ENCODE measurements at places on chromosomes 4 and X.

GRCh38 chrX:109716431-109717028 is 16.5 kb downstream of the ACSL4 start:
- DNase-seq = no peak

DNA sequence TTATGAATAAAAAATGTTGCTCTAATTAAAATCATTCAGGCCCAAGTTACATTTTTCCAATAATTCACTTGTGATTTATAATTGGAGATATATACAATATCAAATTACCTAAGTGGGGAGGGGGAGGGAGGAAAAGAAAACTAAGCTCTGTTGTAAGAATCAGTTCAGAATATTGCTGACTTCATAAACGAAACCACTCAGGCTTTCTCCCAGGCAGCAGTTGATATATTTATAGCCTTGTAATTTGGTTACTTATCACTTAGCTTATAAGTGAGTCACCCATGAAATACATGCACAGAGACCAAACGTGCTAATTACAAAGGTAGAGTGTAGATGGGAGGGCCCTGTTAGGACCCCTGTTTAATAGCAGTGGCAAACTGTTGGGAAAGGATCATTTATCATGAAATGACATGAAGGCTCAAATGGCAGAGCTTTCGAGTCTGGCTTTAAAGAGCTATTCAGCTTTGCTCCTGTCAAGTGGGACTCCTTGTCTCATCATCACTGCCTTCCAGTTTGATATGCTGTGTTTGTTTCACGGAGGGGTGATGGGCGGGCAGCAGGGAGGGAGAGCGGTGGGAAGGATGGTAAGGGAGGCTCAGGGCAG is 105.6 kb upstream of the PGRMC2 start:
- DNase-seq = no peak

GRCh38 chrX:30489323-30489722 is 88.2 kb downstream of the TASL start:
- no peak for DNase-seq

- no peak for DNase-seq
Observed at GRCh38 chr4:34139346-34139745, 2105.0 kb downstream of the ARAP2 start.

- DNase-seq = no peak
Observed at GRCh38 chr4:56086073-56086541, 137.4 kb downstream of the CEP135 start.

DNA sequence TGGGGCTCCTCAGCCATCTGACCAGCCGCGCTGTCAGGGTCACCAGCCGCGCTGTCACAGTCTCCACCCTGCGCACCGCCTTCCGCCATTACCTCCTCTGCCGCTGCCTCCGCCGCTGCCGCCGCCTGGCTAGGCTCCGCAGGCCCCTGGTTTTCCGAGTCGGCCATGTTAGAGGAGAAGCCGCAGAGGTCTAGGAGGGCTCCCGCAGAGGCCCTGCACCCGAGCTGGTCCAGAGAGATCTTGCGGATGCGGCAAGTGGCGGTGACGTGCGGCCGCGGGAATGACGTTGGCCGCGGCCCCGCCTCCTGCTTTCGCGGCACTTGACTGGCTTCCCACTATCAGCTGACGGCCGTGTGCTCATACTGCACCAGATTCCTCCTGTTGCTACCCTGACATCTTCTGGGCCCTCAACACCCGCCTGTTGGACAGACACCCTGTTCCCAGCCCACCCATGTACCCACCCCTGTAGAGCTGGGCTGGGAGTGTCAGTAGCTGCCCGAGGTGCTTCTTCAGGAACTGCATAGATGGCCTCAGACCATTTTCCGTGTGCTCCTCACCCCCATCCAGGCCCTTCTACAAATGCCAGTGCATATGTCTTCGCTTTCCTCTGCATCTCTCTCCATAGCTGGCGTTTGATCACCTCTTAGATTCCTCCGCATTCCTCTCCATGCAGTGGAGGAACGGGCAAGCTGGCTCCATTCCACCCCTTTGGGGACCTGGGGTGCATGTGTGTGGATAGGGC is at the start of gene NAP1L5:
NAP1L5 (minus strand) TSS at position 242 of the 742 bp plus-strand sequence; CDS start at position 167, 75 bp downstream.
- peak; percentile 81 for DNase-seq

GRCh38 chr4:15774020-15774420 is 4.1 kb upstream of the CD38 start:
- DNase-seq = no peak

DNA sequence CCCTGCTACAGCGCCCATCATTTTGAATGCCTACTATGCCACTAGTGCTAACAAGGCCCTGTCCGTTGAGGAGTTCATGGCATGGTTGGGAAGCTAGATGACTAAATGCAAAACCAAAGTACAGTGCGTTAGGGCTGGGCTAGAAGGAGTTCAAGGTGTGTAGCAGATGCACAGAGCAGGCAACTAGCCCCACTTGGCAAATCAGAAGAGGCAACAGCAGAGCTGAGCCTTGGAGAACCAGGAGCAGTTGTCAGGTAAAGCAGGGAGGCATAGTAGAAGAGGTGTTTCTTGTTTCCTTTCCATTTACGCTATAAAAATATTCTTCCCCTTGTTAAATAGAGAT is 146.6 kb upstream of the CPEB2 start:
- no peak for DNase-seq

DNA sequence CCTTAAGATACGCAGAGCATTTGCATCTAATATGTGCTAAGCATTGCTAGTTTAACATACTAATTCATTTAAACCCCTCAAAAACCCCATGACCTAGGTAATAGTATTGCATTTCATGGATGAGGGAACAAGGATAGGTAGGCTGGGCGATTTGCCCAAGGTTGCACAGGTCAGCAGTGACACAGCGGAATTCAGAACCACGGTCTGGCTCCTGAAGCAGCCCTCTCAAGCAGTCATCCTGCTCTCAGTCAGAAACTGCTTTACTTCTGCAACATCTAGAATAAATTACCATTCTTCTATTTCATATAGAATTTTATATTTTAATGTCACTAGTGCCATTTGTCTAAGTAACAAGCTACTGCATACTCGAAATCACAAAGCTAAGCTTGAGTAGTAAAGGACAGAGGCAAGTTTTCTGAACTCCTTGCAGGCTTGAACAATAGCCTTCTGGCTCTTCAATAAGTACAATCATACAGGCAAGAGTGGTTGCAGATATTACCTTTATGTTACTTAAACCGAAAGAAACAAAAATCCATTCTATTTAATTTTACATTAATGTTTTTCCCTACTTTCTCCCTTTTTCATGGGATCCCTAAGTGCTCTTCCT is 555 bp upstream of the SPP1 start:
- no peak for DNase-seq

Data from Right ventricle myocardium superior (tissue), 1 donor.